ENCODE measurements at places on chromosomes 11 and 22. TPM values are rescaled to one million over a fixed set of nuclear protein-coding genes. Genes with fewer than 3 reads are reported as not detected.

TEX12 gene
- not detected for total RNA-seq

CATSPER1 gene
- total RNA-seq, result not detected

APOA5 gene
- not detected for total RNA-seq

CCDC81 gene
- 0.64 TPM for total RNA-seq

TMEM191C gene
- total RNA-seq, result 15.0 TPM

APBB1 gene
- 12.7 TPM for total RNA-seq

NFAM1 gene
- 1.4 TPM for total RNA-seq

DGCR6 gene
- 0.79 TPM for total RNA-seq

DNAJB13 gene
- total RNA-seq, result not detected

SPTY2D1 gene
- 16.4 TPM for total RNA-seq

- DNase-seq, result peak; percentile 77
These were observed 34.2 kb downstream of the PHF21B start for GRCh38 chr22:44975427-44976262.

DNA sequence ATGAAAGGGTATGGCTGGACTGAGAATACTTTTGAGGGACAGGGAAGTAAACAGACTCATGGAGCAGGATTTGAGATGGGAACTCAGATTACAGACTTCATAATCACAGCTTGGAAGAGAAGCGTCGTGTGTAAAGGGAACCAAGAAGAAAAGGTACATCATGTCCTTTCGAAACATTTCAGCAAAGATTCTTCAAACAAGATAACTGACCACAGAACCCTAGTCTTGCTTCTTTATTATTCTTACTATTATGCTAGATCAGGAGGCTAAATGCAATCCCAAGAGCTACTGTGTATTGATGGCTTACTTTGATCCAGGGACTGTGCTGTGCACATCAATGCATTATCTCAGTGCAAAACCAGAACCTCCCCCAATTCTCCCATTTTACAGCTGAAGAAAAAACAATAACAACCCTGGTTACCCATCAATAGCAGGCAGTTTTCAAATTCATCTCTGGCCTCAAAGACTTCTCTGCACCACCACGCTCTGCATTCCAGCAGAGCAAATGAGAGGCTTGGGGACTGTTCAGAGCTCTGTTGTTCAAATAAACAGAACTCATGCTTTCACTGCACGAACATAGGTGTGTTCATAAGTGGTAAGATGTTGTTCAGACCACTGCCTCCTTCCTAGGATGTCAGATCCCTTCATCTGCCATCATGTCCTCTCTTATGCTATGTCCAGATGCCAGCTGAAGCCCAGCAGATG lies 104.8 kb upstream of the NAV2 start:
- no peak for DNase-seq

DNA sequence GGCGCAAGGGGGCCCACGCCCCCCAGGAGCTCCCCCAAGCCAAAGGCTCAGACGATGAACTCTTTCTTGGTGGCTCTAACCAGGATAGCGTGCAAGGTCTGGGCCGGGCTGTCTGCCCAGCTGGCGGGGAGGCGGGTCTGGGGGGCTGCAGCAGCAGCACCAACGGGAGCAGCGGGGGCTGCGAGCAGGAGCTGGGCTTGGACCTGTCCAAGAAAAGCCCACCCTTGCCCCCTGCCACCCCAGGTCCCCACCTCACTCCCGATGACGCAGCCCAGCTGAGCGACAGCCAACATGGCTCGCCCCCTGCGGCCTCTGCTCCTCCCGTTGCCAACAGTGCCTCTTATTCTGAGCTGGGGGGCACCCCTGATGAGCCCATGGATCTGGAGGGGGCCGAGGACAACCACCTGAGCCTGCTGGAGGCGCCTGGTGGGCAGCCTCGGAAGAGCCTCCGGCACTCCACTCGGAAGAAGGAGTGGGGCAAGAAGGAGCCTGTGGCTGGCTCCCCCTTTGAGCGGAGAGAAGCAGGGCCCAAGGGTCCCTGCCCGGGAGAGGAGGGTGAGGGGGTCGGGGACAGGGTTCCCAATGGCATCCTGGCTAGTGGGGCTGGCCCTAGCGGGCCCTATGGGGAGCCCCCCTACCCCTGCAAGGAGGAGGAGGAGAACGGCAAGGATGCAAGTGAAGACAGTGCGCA lies 21.6 kb upstream of the TMEM191C start:
- DNase-seq, result no peak

GRCh38 chr11:2471048-2471803 lies 26.4 kb downstream of the KCNQ1 start:
- no peak for DNase-seq

- DNase-seq, result no peak
These were observed 30.4 kb downstream of the LDHAL6A start for GRCh38 chr11:18485913-18486528.

DNA sequence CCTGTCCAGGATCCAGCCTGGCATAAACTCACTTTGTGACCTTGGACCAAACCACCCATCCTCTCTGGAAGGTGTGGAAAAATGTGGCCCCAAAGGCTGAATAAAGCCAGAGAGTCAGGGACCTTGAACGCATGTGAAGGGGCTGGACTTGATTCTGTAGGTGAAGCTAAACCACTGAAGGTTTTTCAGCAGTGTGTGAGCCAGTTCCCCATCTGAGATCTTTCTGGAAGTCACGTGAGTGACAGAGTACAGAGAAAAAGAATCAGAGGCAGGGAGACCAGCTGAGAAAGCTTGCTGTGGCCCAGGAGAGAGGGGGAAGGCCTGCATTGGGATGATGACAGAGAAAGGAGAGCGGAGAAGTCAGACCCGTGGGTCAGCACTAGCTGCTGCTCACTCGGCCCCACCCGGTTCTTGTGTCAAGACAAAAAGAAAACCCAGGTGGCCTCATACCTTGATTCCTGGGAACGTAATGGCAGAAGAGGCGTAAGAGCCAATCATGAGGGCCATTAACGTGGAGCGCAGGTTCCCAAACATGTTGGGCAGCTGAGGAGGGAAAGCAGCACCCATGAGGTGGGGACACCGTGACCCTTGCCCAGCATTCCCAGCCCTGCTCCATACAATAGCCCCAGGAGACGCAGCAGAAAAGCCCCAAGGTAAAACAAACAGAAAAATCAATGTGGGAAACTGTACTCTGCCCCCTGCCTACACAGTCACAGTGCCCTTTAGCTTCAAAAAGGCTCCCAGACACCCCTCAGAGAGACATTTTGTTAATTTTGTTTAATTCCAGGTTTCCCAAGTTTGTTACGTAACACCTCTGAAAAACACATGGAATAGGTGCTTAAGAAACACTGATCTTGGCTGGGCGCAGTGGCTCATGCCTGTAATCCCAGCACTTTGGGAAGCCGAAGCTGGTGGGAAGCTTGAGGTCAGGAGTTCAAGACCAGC lies 17.9 kb downstream of the SLC43A1 start:
- no peak for DNase-seq

GRCh38 chr11:3139086-3139440 lies 26.0 kb downstream of the OSBPL5 start:
- no peak for DNase-seq

DNA sequence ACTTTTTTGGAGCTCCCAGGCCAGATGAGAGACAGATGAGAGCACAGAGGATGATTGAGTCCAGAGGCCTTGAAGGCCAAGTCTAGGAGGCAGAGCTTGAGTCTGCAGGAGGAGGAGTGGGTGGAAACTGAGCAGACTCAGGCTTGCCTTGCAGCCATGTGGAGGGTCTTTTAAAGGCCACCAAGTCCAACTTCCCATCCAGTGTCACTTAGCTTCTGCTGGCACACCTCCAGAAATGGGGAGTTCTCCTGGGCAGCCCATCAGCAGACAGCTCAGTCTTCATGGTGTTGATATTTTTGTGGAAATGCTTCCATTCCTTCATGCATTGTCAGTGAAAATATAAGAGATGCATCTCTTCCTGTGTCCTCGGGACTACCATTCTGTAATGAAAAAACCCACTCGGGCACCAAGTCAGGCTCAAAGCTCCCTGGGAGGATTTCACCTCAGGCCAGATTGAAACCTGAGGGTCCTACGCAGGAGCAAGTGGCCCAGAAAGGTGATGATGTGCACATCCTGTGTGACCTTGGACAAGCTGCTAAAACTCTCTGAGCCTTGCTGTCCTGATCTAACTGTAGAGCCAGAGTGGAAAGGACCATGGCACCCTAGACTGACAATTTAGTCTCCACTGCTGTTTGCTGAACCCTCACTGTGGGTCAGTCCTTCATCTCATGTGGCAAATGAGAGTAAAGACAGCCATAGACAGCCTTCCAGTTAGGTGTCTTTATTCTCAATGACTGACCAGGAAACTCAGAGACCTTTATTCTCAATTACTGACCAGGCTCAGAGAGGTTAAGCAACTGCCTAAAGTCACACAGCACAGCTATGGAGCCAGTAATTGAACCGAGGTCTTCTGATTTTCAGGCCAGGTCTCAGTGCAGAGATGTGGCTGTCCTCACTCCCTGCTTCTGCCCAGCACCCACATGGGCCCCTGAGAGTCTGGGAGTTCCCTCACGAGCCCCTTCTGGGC lies 2.9 kb upstream of the LRRC32 start:
- DNase-seq, result no peak

DNA sequence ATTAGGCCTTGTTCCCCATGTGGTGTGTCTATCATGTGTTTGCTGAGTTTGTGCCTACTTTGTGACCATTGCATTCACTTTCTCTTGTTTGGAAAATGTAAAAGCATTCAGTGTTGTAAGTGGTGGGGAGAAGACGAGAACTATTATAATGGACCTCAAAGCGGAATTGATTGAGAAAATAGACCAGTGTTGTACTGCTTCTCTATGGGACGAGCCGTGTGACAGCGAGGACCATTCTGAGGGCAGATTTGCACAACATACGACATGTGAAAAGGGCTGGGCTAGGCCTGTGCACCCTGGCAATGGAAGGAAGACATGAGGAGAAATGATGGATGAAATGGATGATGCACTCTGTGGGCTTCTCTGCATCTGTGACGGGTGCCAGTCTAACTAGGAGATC lies 233.5 kb downstream of the DSCAML1 start:
- DNase-seq, result no peak

DNA sequence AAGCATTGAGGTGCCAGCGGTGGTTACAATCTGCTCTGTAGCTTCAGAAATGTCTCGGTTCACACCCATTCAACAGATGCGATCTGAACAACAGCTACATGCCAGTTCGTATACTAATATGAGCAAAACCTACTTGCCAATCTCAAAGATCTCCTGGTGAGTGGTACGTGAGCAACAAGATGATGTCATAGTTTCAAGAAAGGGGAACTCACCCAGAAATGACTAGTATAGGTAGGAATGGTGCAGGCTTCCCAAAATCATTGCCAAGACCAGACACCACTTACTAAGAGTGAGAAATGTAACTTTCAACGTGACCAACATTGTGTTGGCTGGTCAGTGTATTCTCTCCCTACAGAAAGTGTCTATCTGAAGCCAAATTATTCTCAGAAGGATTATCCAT lies 31.1 kb downstream of the OR6Q1 start:
- DNase-seq, result no peak

- DNase-seq, result no peak
These were observed 9.4 kb downstream of the IGLL1 start for GRCh38 chr22:23570681-23571080.

DNA sequence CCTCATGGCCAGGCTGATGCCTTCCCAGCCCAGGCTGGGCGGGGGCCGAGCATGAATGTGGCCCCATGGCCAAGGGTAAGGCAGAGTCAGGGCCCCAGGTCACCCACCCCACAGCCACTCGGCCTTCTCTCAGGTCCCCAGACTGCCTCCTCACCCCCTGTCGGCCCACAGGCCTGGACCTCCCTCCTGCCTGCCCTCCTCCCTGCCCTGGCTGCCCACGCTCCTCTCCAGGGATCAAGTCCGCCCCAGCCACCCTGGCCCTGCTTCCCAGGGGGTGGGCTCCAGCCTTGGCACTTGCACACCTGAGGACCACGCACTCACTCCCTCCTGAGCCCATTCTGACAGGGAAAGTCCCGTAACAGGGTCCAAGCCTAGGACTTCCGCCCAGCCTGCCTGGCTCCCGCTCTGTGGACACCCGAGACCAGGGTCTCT lies 37.8 kb upstream of the TH start:
- DNase-seq, result no peak

GRCh38 chr11:76625472-76626186 lies 44.9 kb downstream of the LRRC32 start:
- DNase-seq, result no peak

DNA sequence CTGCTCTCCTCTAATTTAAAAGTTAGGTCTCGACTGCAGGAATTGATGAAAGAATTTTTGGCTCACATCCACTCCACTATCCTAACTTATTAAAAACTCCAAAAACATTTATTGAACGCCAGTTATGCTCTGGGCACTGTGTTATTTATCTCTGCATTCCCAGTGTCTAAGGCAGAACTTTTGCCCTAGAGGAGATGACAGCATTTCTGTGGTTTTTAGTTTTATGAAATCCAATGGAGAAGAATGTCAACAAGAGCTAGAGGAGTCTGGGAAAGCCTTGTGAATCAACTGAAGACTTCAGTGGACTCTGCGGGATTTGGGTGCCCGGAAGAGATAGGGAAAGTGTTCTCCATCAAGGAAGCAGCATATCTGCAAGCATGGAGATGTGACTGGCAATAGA lies 217.0 kb upstream of the PGR start:
- no peak for DNase-seq

DNA sequence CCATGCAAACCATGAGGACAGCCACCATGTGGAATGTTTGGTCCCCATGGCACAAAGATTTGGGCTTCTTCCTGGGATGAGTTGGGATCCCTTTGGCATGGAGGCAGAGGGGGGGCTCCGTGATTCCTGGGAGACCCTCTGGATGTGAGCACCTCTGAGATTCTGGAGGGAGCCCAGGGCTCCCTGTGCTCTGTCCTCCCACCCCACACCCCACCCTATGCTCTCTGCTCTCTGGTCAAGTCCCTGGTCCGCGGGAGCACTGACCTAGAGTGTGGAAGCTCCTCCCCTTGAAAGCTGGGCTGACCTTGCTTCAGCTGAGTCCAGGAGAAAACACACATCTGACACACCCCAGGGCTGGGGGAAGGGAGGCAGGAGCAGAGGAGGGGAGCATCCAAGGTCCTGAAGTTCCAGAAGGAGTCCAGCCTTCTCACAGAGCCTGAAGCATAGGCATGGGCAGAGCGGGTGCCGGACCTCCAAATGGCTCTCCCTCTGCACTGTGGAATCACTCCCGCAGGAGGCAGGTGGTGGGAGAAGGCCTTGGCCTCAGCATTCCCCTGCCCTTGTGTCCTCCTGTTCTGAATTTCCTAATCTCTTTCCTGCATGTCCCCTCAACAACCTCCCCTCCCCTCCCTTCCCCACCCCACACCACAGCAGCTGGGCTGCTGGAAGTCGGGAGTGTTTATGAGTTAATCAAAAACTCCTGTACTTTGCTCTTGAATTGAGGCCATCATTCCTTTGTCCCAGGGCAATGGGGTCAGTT lies 25.7 kb upstream of the OAF start:
- peak; percentile 82 for DNase-seq

Data from transverse colon (tissue), 4 donors.